ENCODE measurements at places on chromosomes 4 and X. TPM values are rescaled to one million over a fixed set of nuclear protein-coding genes. Genes with fewer than 3 reads are reported as not detected.

SSX1 gene
- total RNA-seq: 1.0 TPM

F9 gene
- total RNA-seq: not detected

RPS6KA3 gene
- total RNA-seq: 38.0 TPM

- no peak for DNase-seq
Measured at GRCh38 chrX:14352511-14352910, 176.8 kb upstream of the GLRA2 start.

GRCh38 chr4:71187404-71188155 lies 151.2 kb upstream of the SLC4A4 start:
- DNase-seq: no peak

DNA sequence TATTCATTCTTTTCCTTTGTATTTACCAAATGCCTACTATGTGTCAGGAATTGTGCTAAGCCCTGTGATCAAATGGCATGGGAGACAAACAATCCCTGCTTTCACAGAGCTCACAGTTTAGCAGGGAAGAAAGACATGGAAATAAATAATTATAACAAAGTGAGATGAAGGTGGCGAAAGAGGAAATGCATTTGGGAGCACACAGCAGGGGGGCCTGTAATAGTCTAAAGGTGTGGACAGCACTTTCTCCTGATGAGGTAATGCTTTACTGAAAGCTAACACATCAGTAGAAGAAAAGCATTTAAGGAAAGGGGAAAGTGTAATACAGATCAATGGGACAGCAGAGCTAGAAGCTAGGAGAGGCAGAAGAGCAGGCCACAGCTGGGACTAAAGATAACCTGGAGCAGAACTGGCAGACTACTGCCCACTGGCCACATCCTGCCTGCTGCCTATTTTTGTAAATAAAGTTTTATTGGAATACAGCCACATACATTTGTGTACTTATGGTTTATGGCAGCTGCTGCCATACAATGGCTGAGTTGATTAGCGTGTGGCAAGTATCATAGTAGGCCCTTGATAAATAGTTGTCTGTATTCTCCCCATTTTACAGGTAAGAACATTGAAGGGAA lies 67.1 kb upstream of the TAPT1 start:
- no peak for DNase-seq

DNA sequence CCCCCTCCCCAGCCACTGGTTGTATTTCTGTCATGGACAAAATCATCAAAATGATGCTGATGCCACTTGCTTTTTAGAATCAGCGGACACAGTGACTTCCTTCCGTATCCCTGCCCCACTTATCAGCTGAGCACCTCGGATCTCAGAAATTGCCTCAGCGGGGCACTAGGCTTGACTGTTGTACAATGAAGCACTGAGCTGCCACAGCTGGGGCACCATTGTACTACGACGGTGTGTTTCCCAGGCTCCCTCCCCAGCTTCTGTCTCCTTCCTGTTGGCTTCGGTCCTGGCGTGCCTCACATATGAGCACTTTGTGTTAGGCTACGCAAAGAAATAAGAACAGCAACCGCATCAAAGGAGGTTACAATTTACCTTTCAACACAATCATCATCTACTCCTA lies 82.4 kb downstream of the F11 start:
- DNase-seq: no peak

DNA sequence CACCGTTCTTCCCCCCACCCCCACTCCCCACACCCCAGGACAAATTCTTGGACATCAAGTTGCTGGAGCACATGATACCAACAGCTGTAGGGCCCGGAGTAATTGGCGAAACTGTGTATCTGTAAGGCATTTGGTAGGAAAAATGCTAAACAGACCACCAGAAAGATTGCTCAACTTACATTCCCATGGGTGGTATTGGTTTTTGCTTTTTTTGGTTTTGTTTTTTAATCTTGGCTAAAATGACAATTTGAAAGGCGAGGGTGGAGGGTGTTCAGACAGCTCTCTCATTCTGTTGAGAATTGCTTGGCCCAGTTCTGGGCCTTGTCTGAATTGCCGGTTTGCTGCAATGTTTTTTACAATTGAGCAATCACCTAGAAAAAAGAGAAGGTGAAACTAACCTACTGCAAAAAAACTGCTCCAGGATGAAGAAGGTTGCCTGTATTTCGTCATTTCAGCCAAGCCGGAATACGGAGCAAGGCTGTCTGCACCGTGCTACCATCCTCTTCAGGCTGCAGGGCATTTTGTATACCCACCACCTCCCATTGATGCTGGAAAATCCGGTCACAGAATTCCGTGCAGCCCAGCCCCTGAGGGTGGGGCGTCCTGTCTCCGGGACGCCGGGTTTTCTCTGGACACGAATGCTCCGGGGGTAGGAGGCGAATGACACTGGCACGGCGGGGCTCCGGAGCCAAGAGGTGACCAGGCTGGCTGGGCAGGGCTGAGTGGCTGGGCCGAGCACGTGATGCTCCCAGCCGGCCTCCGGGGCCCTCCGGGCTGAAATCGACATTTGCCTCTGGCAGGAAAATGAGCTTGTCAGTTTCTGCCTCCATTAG lies at the start of gene CLCN4:
CLCN4 (plus strand) TSS at position 777 of the 833 bp plus-strand sequence. CDS start 28,058 bp downstream, outside the sequence.
- peak; percentile 6 for DNase-seq

- no peak for DNase-seq
Measured at GRCh38 chrX:115393271-115393670, 103.8 kb downstream of the LUZP4 start.

DNA sequence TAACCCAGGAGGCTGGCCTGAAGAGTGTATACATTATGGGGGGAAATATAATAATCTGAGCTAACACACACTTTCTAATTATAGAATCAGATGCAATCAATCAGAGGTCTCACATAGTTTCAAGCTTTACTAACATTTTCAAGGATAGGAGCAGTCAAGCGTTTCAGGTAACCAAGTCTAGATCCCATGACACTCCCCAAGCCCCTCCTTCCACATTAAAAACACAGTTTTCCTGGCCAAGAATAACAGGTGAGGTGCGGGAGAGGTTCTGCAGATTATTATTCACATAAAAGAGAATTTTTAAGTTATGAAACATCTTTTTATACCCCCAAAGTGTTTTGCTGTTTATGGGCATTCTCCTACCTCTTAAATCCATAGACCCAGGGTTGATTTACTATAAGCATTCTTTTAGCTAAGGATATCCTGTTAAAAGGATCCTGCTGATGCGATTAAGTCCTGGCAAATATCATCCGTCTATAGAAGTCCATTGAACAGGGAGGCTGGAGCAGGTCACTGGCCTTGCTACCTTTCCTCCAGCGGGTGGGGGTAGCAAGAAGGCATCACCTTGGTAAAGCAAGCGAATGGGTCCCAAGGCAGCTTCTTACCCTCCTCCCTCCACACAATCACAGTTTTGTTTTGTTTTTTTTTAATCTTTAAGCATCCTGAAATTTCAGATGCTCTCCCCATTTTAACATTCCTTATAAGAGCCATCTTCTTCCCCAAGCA lies 104.7 kb upstream of the GPM6A start:
- DNase-seq: no peak

DNA sequence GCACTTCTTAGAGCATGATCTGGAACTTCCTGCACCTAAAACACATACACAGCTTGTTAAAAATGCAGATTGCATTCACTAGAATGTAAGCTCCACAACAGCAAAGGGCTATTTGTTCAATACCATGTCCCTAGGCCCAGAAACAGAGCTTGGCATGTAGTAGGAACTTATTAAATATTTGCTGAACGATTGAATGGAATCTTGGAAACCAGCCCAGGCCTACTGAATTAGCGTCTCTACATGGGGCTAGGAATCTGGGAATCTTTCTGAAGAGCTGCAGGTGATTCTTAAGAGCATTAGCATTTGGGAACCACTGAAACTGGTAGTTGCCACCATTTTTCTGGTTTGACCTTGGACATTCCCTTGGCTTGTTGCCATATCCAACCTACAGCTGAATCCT lies 234.1 kb downstream of the STIM2 start:
- no peak for DNase-seq

DNA sequence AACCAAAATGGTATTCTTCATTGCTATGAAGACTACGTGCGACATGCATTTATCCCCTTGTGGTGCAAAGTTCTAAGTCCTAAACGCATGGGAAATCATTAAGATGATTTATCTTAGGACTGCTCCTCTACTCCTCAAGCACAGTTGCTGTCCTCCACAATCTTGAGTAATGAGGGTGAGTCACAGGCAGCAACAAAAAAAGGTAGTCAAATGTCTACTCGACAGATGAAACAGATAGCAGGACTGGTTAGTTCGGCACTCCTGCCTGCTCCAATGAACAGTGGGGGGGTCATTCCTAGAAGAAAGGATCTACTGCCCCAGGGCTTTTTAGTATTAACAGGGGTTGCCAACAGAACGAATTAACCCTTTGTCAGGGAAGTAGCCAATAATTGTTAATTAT lies 233.7 kb upstream of the FGF13 start:
- no peak for DNase-seq

DNA sequence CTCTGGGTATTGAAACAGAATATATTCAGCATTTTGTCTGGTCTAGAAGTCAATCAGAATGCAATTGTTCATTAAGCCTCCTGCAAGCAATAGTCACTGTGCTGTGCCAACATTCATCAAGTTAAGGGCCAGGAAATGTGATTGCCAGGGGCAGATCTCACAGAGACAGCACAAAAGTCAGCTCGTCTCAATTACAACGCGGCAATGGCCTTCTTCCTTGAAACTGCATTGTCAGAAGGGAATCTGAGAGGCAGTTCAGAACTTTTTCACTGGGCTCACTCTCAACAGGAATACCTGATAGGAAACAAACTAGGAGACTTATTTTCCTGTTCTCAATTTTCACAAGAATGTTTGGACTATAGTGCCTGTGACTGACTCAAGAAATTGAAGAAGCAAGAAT lies 131.1 kb upstream of the NR3C2 start:
- DNase-seq: no peak

- DNase-seq: no peak
Measured at GRCh38 chr4:119746951-119747350, 118.3 kb upstream of the PDE5A start.

DNA sequence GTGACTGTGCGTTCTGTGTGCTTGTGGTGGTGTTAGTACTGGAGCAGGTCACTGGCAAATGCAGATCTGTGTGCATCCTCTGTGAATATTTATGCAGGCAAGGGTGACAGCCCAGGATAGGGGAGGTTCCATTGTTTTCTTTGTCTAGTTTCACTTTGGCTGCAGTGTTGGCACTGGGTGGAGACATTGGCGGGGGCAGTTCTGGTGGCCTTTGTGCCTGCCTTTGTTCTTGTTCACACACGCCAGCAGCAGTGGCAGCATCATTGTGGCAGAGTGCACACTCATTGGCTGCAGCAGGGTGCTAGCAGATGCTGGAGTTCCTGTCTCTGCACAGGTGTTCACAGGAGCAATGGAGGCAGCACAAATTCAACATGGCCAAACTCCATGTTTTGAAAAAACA lies 495.3 kb downstream of the UBE2NL start:
- DNase-seq: no peak

DNA sequence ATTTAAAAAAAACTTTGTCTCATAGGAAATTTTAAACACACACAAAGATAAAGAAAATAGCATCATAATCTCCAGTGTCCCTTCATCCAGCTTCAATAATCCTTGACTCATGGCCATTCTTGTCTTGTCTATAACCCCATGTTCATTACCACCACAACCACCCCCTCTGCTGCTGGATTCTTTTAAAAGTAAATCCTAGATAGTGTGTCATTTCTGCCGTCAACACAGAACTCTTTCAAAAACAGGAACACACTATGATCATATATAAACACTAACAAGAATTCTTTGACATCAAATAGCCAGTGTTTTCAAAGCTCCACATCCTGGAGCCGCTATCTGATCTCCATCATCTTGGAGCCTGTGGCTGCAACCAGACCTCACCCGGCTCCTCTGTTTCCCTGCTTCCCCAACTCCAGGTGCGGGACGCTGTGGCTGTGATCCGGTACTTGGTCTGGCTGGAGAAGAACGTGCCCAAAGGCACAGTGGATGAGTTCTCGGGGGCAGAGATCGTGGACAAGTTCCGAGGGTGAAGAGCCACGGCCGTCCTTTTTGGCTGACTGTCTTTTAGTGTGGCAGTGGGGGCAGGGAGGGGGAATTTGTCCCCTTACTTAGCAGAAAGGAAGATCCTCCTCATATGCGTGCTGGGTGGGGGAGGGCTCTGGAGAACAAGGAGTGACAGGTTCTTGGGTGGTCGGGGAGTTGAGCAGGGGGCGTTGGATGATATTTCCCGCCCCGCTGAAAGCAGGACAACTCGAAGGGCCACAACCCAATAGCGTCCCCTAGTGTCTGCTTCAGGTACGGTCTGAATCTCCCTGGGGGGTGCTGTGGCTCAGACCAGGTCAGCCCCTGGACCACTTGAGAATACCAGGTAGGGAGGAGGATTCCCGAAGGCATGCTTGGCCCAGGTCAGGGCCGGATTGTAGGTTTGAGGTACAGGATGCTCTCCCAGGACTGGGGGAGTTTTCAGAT lies 15.6 kb downstream of the XPNPEP2 start:
- peak; percentile 14 for DNase-seq

DNA sequence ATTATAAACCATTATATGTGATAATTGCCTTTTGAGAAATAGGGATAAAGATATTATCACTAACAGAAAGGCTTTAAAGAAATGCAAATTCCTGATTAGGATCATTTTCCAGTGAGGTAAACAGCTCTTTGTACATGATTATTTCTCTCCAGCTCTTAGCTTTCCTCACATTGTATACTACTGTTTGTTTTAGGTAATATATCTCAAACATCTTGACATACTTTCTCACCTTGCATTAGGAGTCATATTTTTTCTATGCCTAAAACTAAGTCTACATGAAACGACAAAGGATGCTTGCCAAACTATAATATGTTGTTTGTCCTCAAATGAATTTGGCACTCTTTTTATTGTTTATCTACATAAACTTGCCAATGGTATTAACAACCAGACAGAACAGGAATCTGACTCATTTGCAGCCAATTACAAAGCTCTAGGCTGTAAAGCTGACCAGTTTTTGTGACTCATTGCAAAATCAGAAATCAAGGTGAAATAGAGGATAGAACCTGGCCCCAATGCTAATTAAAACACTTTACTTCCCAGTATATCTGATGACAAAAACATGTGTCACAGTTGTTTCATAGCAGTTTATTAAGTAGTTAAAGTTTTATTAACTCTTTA lies 107.0 kb downstream of the IQCM start:
- no peak for DNase-seq

DNA sequence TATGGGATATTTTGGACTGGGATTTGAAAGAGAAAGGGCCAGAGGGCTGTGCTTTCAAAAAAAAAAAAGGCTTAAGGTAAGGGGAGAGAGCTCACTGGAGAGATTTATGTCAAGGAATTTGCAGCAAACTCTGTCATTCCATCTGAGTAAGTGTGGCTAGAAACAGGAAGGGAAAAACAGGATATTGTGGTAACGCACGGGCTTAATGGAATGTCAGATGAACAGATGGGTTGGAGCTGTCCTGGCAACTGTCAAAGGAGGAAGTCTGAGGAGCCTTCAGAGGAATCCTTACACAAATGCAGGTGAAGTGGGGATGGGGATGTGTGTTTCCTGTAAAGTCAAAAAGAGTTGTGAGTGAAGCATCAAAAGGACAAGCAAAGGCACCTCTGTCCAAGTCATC lies 15.1 kb upstream of the NKX3-2 start:
- DNase-seq: peak; percentile 71

GRCh38 chr4:8759987-8760386 lies 111.7 kb downstream of the HMX1 start:
- DNase-seq: no peak
